ENCODE measurements at places on chromosomes 2 and 18.

DNA sequence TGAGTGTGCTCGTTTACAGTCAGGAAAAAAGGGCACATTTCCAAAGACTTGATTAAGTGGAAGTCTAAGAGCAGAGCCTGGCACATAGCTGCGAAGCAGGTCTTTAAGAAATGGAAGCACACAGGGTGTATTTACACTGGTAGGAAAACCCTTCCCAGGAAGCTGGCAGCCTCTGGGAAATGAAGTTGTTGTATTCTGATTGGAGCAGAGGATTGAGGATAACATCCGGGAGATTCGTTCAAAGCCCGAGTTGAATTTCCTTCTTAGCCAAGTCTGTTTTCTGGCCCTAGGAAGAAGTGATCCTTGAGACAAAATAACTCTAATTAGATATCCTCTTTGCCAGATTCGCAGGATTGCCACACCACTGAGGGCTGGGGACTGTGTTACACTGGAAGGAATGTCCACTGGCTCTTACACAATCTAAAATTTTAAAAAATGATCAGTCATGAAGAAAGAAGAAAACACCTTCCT, 75.9 kb downstream of the ITGB1BP1 start:
- DNase-seq, result no peak

DNA sequence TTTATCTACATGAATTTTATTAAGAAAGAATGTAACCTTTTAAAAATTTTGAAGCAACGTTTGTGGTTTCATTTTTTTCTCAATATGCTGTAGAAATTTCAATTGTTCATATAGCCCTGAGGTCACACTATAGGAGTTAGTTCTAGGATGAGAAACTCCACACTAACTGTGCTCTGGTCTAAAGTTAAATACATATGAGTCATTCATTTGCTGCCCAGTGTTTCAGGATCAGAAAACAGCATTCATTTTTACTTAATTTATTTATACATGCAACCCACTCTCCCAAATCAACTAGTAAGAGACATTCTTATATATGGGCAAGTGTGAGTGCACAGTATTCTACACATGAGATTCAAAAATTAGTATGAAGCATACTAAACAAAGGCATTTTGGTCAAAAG, 137.9 kb downstream of the DOCK10 start:
- DNase-seq, result no peak

- DNase-seq, result no peak
Measured at GRCh38 chr2:206488623-206489022, 45.3 kb downstream of the ADAM23 start.

- no peak for DNase-seq
Measured at GRCh38 chr2:208031608-208032019, 6.3 kb upstream of the PLEKHM3 start.

DNA sequence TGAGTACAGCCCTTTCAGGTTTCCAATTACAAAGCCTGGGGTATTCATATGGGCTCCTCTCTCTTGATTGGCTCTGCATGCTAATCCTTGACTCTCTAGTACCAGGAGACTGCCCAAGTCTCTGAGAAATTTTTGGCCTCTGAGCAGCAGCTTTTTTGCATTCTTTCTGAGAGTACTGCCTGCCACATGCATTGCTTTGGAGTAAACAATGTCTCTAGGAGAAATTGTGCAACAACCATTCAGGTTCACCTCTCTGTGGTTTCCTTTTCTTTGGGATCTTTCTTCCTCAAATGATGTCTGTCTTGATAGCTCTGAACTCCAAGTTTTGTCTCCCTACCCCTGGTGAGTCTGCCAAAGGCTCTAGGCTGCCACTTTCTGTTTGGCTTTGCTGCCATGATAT, 115.8 kb upstream of the SETBP1 start:
- peak; percentile 59 for DNase-seq

DNA sequence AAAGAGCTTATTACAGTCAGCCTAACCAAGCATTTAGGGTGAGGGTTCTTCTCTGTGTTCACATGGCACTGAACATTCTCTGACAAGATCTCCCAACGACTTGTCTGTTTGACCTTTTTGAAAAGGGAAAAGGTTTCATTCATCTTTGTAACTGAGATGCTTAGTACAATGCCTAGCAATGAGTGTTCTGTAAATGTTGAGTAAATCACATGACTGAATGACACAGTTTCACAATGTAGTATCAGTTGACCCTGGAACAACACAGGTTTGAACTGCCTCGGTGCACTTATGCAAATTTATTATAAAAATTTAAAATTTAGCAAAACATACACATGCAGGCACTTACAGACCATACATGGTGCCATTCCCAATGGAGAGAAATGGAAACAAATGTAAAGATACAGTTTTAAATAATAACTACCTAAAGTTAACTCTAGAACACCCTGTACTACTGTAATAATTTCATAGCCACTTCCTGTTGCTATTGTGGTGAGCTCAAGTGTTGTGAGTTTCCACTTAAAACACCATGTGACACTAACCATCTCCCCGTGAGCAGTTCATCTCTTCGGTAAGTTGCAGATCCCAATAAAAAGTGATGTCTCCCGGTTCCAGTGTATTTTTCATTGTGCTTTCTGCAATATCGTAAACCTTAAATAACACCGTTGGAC, 34.1 kb upstream of the VWC2L start:
- DNase-seq, result no peak

DNA sequence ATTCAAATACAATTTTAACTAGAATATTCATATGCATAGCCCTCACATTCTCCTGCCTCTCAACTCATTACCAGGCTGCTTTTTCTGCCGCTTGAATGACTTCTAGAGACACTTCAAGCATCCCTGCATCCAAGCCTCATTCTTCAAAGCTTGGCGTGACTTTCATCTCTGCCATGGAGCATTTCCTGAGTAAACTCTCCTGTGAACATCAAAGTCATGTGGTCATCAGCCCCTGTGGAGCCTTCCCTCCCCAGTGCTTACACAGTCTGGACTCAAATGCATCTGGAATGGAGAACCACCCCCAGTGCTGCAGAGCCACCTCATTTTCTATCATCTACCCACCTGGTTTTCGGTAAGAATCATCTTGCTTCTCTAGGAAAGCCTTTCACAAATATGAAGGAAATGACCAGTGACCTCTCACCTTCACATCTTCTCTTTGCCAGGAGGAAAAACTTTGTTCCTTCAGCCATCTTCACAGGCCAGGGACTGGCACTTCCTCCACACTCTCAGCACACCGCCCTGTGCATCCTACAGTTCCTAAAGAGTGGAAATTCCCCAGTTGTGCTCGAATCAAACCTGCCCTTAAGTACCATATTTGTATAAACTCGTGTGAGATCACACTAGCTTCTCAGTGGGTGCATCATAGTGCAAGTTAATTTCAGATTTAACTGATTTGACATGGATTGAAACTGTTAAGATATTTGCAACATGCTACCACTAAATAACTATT, 116.4 kb downstream of the COL6A3 start:
- no peak for DNase-seq

DNA sequence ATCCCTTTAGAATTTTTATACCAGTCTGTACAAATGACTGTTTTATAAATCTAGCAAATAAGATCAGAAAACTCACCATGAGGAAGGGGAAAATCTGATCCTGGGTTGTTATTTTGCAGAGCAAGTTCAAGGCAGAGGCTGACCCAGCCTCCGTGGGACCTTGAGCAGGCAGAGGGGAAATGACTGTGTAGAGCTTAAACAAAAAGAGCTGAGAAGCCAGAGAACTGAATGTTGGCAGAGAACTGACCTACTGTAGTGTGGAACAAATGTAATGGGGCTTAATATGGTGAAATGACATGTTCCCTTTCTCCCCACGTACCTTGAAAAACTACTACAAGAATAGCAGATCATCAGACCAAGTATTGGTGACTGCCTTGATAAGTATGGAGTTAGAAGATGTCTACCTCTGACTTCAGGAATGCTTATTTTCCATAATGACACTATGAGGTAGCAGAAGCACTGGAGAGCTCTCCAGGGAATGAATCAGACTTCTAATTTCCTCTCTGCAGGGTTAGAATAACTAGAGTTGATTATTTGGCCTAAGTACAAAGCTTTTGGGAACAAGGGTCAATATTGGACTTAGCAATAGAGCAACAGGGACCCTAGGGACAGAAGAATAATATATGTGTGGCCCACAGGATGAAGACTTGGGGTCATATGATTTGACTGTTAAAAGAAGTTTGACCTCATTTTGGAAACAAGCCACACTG, 304.4 kb downstream of the CCDC178 start:
- DNase-seq, result no peak

DNA sequence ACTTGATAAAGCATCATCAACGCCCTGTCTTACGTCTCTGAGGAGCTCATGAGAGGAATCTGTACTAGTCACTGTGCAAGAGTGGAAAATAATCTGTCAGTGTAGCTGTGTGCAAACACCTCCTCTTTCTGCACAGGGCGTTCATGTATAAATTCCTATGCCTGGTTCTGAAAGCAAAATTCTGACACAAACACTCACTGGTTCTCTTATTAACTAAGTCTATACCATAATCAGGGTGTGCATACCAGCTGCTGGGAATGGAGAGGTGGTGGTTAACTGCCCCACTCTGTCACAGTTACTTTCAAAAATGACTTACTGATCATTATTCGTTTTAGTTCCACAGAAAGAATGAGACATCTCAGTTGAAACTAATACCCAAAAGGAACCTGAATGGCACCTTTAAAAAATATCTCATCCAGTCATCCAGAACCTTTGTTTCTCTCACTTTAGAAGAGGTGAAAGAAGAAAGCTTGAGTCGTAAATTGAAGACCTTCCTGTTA, 35.7 kb downstream of the STK39 start:
- DNase-seq, result no peak

GRCh38 chr2:198756166-198756565, 701.6 kb downstream of the SATB2 start:
- no peak for DNase-seq

GRCh38 chr2:241257419-241258032, 57.9 kb downstream of the HDLBP start:
- no peak for DNase-seq

- DNase-seq, result no peak
Measured at GRCh38 chr2:237243487-237243886, 157.8 kb downstream of the COPS8 start.

DNA sequence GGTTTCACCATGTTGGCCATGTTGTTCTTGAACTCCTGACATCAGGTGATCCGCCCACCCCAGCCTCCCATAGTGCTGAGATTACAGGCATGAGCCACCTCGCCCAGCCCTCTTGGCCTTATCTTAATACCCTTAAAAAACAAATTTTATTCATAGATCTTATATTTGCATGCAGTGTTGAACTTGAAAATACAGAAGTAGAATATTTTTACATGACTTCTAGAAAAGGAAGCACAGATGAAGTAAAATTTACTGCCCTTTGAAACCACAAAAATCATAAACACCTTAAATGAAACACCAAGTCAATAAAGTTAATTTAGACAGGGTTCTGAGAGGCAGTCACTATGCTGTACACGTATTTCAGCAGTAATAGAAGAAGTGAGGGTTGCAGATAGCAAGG, 145.7 kb downstream of the CERS6 start:
- DNase-seq, result no peak

DNA sequence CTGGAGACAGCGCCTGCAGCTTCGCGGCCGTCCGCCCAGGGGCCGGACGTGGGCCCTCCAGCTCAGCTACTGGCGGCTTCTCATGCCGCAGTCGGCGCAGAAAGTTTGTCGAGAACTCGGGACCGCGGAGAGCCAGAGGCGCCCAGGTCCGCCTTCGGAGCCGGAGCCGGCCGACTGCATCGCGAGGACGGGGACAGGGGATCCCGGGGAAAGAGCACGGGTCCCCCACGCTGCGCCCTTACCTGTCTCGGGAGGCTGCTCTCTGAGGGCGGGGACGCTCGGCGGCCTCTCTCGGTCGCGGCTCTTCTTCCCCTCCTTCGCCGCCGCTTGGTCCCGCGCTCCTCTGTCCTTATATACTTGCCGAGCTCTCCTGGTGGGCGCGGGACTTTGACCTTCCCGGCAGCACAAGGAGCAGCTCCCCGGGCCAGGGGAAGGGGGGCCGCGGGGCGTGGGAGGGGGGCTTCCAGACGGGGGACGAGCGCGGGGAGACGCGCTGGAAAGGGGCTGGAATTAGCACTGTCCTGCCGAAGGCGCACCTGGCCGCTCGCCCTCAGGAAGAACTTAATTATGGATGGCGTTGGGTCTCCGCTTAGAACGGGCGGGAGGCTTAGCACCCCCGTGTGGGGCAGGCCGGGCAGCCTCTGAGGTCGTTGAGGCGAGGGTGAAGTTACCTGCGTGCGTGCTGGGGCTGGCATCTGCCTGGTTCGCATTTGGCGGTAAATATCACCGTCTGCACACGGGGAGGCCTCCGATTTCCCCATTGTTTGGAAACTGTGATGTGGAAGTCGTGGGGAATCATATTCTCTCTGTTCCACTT, at the start of gene POMC:
Gene POMC, minus strand, starts transcription at position 325 of the 817 bp plus-strand sequence. CDS start 3,808 bp downstream, outside the sequence.
- DNase-seq, result no peak

GRCh38 chr2:40914666-40915065, 462.8 kb upstream of the SLC8A1 start:
- no peak for DNase-seq

- no peak for DNase-seq
Measured at GRCh38 chr2:180959787-180960186, 20.6 kb upstream of the UBE2E3 start.

GRCh38 chr2:110770959-110771431, 38.6 kb downstream of the ACOXL start:
- DNase-seq, result peak; percentile 4

DNA sequence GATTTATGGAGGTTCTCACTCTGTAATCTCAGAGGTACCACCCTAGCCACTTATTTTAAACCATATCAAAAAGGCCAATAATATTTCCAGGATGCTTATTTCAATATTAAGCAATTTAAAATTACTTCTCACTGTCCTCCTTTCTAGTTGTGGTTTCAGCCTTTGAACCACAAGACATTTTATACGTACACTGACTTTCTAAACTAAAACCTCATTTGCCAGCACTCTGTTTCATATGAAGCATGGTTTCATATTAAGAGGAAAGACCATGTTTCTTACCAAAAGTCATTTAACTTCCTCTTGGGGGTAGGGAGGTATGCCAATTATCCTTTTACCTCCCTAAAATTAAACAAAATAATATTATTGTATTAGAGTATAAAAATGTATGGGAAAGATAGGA, 399.8 kb downstream of the CDH7 start:
- DNase-seq, result no peak

GRCh38 chr2:170770606-170771420, 635 bp downstream of the ERICH2 start:
- no peak for DNase-seq

- DNase-seq, result no peak
Measured at GRCh38 chr2:85810371-85811179, 56.8 kb downstream of the ATOH8 start.

DNA sequence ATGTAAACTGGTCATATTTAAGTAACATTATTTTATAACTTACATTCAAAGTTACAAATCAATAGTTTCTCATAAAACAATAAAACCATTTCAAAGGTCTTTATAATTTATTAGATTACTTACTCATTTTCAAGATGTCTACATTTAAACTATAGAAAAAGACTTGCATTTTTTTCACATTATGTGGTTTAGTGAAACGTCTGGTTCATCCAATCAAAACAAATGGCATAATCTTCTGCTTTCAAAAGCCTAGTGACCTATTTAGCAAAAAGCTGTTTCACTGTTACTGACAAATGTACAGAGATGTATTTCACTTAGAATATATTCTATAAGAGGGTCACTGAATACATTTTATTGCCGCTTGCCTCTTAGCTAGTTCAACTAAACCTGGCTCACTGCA, 49.3 kb upstream of the MCM6 start:
- no peak for DNase-seq
